Occipital lobe (tissue), 3 donors: ENCODE measurements at places on chromosomes 5 and 9. TPM values are rescaled to one million over a fixed set of nuclear protein-coding genes. Genes with fewer than 3 reads are reported as not detected.

DNA sequence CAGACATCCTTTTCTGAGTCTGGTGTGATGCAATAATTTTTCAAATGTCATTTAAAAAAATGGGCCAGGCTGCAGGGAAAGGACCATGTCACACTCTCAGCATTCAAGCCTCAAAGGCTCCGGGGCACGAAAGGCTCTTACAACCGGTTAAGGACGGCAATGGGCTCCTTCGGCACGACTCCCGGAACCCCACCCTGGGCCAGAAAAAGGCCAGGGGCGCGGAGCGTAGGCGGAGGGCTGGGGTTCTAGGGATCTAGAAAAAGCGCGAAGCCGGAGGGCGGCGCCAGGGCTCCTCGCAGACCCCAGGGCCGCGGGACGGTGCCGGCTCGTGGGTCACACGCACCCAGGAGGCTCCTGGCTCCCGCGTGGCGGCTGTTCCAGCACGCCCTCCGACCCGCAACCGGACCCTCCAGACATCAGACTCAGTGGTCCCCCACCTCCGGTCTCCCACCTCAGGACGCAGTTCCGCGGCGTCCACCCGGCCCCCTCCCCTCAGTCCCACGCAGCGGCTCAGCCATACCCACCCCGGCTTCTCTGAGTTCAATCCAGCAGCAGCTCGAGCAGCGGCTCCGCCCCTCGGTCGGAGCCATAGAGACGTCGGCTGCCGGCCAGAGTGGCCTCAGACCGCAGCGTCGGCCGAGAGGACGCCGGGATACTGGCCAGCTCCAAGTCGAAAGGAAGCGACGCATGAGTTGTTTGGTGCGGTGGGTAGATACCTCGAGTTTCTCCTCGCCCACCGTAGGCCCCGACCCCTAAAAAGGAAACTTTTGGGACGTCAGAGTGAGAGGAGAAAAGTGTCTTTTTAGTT is at the start of gene TMEM267:
Gene TMEM267 (minus strand): TSS at position 568 of the 808 bp plus-strand sequence. CDS start 29,896 bp downstream, outside the sequence.
- peak; percentile 87 for DNase-seq

- DNase-seq = no peak
Observed at GRCh38 chr5:142420561-142421227, 95.9 kb upstream of the SPRY4 start.

GRCh38 chr5:5666076-5666365 is 243.5 kb downstream of the ICE1 start:
- DNase-seq = no peak

DNA sequence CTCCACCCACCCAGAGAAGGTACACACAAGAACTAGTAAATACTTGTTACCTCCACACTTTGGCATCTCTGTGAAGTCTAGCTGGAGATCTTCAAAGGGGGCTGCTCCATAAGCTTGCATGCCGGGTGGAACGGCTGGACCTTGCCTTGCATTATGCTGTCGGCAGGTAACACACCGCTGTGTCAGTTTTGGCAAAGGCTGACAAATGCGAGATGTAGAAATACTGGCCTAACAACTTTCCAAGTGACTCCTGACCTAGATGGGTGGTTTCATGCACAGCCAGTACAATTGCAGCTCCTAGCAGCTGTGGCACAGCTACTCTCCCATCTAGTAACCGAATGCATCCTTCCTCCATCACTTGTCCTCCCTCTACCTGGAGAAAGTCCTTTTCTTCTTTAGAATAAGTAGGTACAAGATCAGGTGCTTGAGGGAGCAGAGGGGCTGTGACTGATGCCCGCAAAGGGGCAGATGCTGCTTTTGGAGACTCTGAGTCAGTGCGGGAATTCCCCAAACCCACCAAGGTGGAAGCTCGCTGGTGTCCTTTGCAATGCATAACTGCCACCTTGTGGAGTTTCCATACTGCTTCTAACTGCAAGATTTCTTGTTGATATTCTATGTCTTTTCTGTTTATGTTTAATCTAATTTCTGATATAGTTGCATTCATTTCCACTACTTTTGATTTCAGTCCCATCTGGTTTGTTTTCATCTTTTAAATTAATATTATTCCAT is 78.4 kb downstream of the TMEM161B start:
- DNase-seq = peak; percentile 13

The NUTM2F gene
- total RNA-seq = not detected
